Non-pigmented ciliary epithelial cell (primary cell): ENCODE measurements at places on chromosomes 5 and 9.

DNA sequence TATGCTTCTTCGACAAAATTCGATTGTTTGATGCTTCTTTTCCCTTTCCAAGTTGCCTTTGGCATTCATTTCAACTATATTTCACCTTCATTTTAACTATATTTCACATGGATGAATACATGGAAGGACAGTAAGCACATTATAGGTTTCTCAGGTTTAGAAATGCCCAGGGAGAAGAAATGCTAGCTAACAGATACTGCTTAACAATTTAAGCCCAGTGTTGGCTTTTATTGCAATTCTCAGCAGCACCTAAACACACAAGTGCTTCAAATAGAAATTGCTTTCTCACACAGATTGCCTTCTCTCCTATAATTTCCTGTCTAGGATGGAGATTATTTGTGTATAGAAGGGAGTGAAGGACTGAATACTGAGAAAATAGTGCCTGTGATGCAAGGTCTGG lies 30.2 kb upstream of the SMC5 start:
- DNase-seq: no peak

DNA sequence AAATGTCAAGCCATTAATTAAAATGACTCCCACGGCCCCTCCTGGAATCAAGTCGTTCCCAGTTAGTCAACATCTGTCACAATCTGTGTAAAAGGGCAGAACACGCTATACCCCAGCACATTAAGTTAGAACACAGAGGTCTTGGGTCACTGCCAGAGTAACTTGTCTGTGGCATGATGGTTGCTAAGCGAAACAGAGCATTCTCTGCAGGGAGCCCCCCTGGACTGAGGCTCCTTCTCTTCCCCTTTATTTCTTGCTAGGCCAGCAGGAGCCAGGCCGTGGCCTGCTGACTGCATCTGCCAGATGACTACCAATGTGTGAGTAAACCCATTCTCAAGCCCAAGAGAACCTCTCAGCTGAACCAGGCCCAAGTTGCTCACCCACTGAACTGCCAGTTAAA lies 51.9 kb upstream of the ZBED3 start:
- no peak for DNase-seq

DNA sequence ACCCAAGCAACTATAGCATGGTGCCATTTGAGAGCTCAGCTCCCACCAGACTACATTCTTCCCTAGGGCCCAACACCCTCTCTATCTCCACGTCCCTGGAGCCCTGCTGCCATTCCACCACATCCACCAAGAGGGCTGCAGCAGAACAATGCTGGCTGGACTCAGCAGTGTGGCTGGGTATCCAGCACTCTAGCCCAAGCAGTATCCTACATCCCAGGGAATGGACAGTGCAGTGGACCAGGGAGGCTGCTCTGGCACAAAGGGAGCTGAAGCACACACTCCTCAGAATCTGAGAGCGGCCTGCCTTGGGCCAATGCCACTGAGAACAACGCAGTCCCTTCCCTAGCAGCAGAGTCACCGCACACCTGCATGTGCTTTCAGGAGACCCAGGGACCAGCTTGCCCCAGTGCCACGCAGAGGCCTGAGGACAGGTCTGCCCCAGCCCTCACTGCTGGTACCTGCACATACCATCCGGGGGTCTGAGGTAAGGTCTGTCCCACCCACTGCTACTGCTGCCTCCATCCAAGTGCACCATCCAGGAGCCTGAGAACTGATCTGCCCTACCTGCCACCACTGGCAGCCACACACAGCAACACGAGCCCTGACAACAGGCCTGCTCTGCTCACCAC lies 95.9 kb downstream of the ZDHHC21 start:
- DNase-seq: no peak

DNA sequence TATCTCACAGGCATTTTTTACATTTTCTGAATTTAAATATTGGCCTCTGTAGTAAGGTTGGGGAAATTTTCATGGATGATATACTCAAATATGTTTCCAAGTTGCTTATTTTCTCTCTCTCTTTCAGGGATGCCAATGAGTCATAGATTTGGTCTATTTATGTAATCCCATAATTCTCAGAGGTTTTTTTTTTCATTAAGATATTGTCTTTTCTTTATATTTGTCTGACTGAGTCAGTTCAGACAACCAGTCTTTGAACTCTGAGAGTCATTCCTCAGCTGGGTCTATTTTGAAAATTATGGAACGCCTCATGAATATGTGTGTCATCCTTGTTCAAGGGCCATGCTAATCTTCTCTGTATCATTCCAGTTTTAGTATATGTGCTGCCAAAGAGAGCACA lies 223.2 kb downstream of the PCSK1 start:
- peak; percentile 78 for DNase-seq

GRCh38 chr5:41629897-41630296 lies 119.5 kb upstream of the PLCXD3 start:
- no peak for DNase-seq

DNA sequence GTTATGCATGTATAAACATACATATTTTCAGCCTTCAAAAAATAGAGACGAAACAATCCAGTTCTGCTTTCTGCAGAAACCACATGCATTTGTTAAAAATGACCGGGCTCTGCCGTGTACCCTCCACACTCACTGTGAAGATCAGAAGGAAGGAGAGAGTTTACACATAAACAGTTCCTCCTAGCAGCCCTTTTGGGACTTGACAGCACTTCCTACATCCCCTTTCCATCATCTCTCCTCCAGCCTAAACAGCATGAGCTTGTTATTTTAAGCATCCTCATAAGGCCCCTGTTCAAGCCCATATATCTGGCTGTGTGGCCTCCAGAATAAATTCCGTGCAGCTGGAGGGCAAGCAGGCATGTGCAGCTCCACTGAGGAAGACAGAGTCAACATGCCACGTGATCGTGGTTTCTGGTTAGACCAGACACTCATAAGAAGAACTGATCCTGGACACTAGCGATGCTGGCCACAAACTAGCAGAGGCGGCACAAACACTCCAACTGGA lies 42.2 kb downstream of the NIPAL4 start:
- no peak for DNase-seq

DNA sequence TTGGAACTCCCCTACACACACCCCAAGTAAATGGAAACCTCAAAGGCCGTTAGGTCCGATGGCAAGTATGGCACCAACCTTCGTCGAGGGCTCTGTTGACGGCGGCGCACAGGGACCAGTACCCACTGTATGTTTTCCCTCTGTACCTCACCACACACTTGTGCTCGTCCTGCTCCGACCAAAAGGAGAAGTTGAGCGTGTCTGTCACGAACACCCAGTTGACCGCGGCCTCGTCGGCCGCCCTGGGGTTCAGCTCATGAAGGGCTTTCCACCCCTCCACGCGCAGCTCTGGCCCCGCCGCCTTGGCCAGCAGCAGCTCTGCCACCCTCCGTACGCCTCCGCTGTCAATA lies 24.0 kb downstream of the HNRNPK start:
- DNase-seq: no peak

DNA sequence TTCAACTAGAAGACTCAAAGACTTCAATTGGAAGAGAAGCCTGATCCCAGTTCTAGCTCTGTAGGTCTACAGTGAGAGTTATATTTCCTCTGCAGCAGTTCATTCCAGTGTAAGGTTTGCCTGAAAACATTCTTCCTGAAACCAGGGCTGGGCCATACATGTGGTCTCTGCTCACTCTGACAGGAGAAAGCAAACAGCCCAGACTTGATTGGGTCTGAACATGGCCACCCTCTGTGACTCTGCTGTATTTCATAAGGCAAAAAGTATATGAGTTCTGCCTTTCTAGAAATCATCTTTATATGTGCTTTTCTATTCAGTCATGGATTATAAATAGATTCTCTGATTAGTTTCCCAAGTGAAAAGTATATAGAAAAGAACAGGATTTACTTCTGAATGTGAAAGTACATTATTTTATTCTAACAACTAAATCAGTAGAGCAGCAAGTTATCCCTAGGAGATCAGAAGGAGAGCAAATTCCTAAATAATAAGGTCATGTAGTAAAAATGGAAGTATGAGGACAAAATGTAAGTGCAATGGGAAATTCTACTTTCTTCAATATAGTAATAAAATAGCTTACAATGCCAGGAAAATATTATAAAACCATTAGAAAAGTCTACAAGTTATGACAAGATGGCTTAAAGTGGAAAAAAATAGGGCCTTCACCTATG lies 144.3 kb downstream of the EFNA5 start:
- no peak for DNase-seq

DNA sequence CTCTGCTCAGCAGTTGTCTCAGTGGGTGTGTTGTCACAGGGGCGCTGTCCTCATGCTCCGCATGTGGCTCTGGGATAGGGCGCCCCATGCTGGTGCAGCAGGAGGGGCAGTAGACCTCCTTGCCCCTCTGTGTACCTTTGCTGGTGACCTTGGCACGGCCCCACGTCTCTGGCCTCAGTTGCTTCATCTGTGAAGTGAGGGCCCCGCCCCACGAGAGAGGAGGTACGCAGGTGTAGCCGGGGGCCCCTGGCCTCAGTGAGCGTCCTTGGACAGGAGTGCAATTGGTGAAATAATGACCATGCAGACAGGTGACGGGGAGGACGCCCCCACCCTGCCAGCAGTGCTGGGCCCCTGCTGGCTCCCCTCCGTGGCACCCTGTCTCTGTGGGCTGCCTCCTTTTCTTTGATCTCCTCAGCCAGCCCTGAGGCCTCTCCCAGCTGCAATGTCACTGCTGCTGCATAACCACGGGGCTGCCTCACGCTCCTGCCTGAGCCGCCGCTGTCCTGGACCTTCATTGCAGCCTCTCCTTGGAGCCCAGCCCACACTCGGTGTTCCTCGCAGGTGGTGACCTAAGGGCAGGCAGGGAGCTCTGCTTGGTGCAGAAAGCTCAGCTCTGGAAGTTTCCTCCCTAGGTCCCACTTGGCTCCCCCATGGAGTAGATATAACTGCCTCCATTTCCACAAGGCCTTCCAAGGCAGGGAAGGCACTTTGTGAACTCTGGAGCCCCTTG lies 57.3 kb downstream of the PHF2 start:
- DNase-seq: no peak

- DNase-seq: no peak
Measured at GRCh38 chr9:27888661-27889295, 315.5 kb upstream of the C9orf72 start.

DNA sequence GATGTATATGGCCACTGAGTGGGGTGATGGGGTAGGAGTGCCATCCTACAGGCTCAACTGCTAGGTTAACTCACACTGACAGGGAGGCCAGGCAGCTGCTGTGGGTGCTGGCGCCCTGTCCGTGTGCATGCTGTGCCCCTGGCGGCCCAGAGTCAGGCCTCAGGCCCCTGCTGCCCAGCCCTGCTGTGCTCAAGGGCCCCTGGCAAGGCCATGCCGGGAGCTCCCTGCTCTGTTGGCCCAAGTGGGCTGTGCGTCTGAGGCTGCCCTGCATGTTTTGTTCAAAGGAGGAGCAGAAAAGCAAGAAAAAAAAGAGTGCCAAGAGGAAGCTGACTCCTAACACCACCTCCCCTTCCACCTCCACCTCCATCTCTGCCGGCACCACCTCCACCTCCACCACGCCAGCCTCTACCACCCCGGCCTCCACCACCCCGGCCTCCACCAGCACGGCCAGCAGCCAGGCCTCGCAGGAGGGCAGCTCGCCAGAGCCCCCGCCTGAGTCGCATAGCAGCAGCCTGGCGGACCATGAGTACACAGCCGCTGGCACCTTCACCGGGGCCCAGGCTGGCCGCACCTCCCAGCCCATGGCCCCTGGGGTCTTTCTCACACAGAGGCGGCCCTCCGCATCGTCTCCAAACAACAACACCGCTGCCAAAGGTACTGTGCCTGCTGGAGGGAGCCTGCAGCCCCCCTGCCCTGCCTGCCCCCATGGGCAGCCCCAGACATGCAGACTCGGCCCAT lies 100.1 kb downstream of the PHF2 start:
- DNase-seq: no peak

- DNase-seq: no peak
Measured at GRCh38 chr5:175281714-175282113, 162.3 kb downstream of the DRD1 start.

DNA sequence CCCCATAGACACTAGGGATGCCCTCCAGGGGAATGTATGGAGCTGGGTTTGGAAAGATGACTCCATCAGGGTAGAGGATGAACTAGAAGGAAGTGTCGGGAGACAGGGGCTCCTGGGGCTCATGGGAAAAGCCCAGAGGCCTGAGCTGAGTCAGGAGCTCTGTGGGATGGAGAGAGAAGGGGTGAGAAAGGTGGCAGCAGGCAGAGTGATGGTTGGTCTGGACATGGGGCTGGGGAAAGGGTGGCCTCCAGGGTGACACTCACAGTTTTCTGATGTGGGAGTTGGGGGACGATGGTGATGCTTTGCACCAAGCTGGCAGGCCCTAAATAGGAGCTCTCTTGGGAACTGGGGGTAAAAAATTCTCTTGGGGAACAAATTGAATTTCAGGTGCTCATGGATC lies 213.5 kb upstream of the MVB12B start:
- no peak for DNase-seq

- no peak for DNase-seq
Measured at GRCh38 chr5:150500905-150501304, 7.0 kb upstream of the NDST1 start.

- no peak for DNase-seq
Measured at GRCh38 chr5:151612689-151613427, 21.7 kb upstream of the FAT2 start.

DNA sequence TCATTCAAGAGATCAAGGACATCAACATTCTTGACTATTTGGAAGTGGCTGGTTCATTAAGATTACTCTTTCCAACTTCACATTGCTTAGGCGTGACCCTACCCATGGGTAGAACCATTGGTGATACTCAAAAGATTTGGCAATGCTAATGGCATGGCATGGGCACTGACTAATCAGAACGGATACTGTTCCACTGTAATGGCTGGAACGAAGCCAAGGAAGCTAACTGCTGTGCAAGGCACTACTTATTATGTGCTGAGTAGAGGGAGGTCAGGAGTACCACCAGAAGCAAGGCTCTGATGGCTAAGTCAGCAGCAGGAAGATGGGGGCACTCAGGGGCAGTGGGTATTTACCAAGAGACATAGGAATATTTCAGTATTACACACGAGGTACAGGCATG lies 31.9 kb downstream of the GNA14 start:
- DNase-seq: no peak

DNA sequence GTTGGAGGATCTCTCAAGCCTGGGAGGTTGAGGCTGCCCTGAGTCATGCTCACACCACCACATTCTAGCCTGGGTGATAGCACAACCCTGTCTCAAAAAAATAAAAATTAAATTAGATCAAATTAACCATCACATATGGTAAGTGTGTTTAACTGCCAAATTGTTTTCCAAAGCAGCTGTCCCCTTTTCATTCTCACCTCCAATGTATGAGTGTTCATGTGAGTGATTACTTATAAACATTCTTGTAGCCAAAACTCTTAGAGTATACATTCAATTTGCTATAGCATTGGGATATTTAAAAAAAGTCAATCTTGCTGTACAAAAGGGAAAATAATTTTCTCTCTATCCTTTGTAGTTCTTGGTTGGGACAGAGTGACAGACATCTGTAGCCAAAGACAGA lies 53.4 kb upstream of the SNAPC3 start:
- DNase-seq: no peak

- DNase-seq: no peak
Measured at GRCh38 chr5:132259069-132259851, 1.8 kb downstream of the PDLIM4 start.
